ENCODE measurements at places on chromosomes 16 and 17.

DNA sequence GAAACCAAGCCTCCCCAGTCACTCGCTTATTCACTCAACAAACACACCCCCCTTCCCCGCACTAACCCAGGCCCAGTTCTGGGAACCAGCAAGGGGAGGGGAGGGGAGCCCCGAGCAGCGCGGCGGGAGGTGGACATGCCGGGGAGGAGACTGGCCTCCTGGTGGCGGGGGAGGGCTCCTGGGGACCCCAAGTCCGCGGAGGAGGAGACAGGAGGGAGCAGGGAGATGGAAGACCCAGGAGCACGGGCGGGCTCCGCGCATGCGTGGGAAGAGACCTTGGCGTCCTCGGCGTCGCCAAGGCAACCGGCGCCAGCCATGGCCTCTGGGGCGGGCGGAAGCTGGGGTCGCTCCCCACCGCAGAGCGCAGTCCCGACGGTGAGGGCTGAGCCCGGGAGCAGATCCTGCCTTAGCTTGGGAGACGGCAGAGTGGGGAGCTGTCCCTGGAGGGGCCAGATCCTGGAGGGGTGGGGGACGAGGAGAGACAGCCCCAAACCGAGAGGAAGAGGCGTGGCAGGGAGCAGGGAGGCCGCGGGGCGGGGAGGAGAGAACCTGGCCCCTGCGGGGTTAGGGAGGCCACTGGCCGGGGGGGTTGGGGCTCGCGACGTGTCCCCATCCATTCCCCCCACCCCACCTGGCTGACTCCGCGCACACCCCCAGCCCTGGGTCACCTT, at the start of gene PRR29:
Gene PRR29, plus strand, starts transcription at position 302 of the 671 bp plus-strand sequence. Its CDS starts 14 bp downstream, at position 316.
- peak; percentile 98 for DNase-seq

- DNase-seq, result no peak
Observed at GRCh38 chr17:503449-503700, 150.8 kb upstream of the RPH3AL start.

- no peak for DNase-seq
Observed at GRCh38 chr16:10088380-10088793, 93.8 kb downstream of the GRIN2A start.

GRCh38 chr16:16189842-16190241, 33.5 kb downstream of the ABCC6 start:
- DNase-seq, result no peak

DNA sequence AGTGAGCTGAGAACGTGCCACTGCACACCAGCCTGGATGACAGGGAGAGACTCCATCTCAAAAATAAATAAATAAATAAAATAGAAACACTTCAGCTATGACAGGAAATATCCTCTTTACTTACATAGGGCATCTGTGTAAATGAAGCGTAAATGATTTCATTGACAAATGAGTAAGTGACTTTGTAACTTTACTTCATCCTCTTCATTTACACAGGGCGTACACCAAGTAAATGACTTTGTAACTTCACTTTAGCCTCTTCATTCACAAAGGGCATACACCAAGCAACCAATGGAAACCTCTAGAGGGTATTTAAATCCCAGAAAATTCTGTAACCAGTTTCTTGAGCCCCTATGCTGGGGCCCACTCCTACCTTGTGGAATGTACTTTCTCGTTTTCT, 16.2 kb upstream of the KLHDC4 start:
- peak; percentile 6 for DNase-seq

GRCh38 chr17:71402661-71403141, 718.1 kb upstream of the SOX9 start:
- DNase-seq, result no peak

DNA sequence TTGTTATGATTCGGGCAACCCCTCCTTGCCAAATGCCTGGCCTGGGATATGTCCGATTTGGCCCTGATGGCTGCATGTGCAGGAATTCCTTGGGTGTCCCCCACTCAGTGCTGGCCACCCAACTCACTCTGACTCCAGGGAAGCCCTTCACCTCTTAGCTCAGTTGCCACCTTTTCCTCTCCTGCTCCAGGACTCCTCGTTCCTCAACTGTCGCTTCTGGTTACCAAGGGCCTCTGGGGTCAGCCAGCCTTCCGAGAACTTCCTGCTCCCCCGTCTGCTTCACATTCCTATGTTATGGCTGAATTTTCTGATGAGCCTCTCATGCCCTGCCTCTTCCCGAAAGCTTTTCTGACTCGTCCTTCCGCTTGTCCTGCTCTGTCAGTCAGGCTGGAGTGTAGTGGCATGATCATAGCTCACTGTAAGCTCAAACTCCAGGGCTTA, 63.5 kb downstream of the SPACA3 start:
- DNase-seq, result no peak

- DNase-seq, result no peak
Observed at GRCh38 chr17:69715656-69716055, 301.2 kb downstream of the MAP2K6 start.

DNA sequence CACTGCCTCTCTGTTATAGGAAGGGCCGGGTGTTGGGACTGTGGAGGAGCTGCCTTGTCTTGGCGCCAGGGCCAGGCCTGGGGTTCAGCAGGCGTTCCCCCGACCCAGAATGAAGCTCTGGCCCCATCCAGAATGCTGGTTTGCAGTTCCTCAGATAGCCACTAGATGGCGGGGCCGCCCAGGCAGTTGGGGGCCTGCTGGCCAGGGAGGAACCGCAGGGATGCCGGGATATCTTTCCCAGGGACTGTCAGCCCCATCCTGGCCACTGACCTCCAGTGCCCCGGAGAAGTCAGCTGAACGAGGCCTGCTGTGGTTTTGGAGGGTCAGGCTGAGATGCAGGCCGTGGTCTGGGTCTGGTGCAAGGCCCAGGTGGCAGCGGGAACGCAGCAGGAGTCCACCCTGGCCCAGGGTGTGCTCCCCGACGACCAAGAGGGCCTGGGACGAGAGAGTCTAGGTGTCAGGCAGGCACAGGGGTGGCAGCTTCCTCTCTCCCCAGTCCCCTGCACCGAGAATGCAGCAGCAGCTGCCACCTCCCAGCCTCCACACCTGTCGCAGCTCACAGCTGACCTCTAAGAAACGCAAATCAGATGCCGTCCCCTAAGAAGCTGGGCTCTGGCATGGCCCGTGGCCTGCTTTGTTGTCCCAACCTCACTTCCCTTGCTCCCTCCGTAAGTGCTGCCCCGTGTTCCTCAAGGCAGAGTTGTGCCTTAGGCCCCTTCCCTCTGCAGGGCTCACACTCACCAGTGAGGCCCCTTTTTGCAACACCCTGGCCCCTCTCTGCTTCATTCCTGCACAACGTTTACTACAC, 51.2 kb downstream of the RMI2 start:
- peak; percentile 100 for DNase-seq

DNA sequence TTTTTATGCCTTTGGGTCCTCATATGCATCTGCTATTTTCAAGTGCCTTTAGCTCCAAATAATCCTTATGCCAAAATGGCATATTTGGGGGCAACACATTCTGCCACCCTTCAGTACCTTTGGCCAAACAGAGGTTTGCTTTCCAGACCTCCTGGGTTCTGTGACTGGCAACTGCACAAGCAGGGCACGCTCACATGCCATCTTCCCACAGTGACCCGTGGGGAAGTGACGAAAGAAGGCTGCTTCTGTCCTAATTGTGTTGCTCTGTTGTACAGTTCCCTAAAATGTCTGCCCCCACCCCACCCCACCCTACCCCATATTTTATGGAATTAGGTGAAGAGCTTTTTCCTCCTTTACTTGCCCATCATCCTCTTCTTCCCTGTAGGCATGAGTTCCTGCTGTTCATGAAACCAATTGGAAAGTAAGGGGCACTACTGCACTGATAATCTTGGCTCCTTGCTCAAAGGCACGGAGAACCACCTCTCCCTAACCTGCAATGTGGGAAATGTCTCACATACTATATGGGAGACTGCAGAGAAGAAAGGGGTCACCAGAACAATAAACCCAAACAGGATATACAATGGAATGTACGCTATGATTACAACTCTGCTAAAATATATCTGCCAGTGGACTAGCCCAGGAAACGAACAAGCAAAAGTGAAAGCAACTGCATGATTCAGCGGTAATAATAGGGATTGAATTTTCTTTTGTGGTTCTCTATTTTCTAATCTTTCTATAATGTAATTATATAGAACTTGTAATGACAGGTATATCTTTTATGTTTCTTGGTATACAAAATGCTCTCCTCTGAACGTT, 3.3 kb upstream of the SLFN12L start:
- peak; percentile 62 for DNase-seq

- no peak for DNase-seq
Observed at GRCh38 chr17:77441130-77441920, 300.6 kb downstream of the SEC14L1 start.

- peak; percentile 75 for DNase-seq
Observed at GRCh38 chr17:2089021-2089422, 34.1 kb downstream of the HIC1 start.

- DNase-seq, result no peak
Observed at GRCh38 chr17:48262982-48263730, 155.6 kb downstream of the SNX11 start.

DNA sequence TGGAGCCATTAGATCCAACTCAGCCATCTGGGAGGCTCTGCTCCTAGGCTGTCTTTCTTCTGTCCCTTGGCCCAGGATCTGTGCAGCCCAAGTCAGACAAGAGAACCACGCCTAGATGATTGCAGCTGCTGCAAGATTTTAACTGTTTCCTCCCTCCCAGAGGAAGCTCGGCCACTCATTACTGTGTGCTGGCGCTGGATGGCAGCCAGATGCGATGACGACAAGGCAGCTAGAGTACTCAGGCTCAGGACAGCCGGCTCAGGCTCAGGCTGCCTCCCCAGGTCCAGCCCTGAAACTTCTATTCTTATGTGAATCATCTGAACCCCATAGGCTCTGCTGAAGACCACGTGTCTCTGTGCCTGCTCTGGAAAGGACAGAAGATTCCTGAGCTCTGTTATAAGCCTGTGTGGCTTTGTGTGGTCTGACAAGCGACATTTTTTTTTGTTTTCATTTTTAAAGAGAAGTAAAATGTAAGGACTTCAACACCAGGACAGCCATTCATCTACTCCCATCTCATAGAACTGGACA, 32.1 kb upstream of the FBXW10B start:
- DNase-seq, result peak; percentile 95

DNA sequence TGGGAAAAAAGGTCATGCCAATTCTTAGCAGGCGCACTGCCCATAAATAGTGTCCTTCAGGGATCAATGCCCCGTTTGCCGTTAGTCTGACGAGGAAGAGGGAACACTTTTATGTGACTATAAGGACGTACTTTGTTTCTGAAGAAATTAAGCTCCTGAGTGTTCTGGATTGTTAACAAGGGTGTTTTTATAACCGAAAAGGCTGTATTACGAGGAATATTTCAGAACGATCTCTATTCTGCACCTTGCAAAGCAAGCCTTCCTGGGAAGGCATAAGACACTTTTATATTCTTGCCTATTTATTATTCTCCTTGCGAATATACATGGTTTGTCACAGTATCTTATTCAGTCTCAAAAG, 24.5 kb upstream of the SYT17 start:
- DNase-seq, result no peak

DNA sequence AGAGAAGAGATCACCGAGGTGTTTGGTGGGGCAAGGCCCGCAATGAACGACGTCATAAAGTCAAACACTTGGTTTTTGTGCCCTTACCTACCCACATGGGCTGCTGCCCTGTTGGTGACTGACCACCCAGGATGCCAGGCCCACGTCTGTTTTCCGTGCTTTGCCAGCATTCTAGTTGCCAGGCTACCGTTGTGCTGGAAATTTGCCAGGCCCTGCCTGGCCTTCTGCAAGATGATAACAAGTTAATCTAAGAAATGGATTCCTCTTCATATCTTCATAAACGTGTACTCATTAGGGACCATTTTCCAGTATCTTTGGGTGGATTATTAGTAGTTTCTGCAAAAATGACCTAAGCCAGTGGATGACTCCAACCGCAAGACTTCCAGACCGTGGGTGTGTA, 35.4 kb downstream of the SLC6A4 start:
- DNase-seq, result no peak

- DNase-seq, result peak; percentile 38
Observed at GRCh38 chr17:35865412-35866340, 3.0 kb downstream of the HEATR9 start.

DNA sequence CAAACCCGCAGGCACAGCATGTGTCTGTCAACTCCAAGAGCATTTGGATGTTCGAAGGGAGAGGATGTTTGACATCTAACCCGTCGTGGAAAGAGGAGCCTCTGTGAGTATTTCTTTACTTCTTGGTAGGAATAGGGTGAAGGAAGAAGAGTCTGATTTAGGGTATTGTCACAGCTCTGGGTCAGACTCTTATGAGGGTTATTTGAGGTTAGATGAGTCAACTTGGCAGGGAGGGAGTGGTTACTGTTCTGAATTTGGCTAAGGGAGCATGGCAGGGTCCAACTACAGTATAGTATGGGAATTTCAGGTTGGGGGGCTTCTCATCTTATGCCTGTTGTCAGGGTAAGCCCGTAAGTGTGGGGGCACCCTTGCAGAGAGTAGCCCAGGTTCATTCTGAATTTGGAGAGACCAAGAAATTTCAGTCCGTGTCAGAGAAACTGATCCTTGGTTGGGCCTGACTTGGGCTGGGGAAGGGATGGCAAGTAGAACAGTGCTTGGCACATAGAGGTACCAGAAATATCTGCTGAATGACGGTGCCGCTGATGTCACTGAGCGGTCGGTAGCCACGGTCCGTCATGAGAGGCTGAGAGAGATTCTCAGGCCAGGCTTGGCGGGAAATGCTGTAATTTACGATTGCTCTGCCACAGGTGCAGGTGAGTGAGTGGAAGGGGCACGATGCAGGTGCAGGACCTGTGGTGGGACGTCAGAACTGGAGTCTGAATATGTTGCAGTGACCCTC, 43.2 kb downstream of the MYH3 start:
- DNase-seq, result peak; percentile 84

- peak; percentile 93 for DNase-seq
Observed at GRCh38 chr17:32487473-32488176, 832 bp downstream of the CDK5R1 start.

- peak; percentile 70 for DNase-seq
Observed at GRCh38 chr17:16415031-16415924, at the start of gene TRPV2. TRPV2 (plus strand) TSS chr17:16415571; CDS start chr17:16417669, 2,098 bp downstream.

DNA sequence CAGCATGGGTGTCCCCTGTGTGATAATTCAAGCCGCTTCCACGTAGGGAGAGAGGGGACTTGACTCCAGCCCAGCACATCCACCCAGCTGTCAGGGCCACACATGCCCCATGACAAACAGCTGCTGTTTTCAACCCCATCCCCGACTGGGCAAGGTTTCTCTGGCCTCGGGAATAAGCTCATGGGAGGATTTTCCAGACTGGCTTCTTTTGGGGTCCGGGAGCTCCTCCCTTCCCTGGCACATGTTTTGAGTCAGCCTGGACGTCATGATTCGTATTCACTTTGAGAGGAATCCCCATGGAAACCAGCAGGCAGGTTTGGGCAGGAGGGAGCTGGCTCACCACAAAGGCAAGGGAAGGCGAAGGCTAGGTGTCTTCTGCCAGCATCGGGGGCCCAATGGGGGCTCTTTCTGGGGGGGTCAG, 156.4 kb downstream of the CMIP start:
- DNase-seq, result peak; percentile 92

GRCh38 chr16:22266546-22266945, 30.7 kb upstream of the POLR3E start:
- peak; percentile 23 for DNase-seq

GRCh38 chr17:77664097-77664729, 294.3 kb upstream of the TNRC6C start:
- DNase-seq, result no peak

GRCh38 chr17:55546481-55546880, 35.2 kb upstream of the SMIM36 start:
- no peak for DNase-seq

All from osteoblast (primary cell).